ENCODE measurements at places on chromosomes 7 and 10.
A peak's percentile ranks its signal among the peaks of the same experiment; 100 is the strongest.

GRCh38 chr10:50511492-50512213, 112.1 kb downstream of the SGMS1 start:
- DNase-seq: peak; percentile 84

DNA sequence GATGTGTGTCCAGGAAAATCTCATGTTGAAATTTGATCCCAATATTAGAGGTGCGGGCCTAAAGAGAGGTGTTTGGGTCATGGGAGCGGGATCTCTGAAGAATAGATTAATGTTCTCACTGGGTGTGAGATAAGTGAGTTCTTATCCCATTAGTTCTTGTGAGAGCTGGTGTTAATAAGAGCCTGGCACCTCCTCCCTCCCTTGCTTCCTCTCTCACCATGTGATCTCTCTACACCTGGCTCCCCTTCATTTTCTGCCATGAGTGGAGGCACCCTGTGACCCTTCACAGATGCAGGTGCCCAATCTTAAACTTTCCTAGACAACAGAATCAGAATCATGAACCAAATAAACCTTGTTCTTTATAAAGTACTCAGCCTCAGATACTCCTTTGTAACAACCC, 19.5 kb downstream of the MTPN start:
- DNase-seq: no peak

DNA sequence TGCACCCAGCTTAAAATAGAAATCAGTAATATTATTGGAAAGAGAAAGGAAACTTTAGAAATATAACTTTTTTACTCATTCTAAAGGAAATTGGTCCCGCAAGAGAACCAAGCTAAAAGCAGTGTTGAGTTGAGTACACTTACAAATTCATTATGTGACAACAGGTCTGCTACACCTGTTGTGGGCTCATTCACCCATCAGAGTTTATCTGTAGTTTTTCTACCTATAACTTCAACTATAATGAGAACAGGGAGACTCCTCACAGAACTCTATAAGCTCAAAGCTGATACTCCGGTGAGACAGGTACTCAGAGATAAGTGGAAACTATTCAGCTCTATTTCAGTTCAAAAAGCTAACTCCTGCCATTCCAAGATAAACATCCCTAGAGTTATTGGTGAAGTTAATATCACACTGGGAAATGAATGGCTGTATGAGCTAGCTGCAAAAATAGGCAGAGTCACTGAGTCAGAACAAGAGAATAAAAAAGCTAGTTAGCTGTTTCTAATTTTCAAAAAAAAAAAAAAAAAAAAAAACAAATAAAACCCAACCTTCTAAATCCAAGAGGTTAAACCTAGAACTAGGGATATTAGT, 121.3 kb downstream of the PPP1R3A start:
- no peak for DNase-seq

DNA sequence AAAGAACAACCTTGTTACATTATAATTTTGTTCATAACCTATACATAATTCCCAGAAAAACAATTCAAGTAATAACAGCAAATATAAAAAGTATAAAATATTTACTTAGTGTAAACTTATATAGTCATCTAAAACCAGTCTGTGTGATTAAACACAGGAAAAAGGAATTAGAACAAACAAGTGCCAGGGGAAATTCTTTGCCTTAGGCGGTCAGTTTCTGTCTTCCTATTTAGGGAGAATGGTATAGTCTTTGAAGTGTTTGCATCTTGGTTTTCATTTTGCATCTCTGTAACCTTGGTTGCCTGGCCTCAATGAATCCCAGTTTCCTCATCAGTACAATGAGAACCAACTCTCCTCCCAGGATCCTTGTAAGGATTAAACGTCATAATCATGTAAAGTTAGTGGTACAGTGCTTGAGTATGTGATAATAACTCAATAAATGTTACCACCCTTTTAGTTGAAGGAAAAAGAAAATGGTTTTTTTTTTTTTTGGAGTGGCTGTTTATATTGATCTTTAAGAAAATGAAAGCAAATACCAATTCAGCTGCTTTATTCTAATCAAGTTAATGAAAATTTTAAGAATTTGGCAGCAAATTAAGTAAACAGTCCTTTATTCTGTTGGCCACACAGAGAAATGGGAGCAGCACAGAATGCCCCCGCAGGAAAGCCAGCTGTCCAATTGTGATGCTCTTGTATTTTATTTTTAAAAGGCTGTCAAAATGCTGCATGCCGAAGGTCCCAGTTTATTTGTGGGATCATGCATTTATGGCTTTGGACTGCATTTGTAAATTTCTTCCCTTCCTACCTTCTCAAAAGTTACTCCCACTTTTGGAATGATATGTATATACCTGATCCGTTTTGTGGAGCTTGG, 61.8 kb downstream of the SHH start:
- no peak for DNase-seq

DNA sequence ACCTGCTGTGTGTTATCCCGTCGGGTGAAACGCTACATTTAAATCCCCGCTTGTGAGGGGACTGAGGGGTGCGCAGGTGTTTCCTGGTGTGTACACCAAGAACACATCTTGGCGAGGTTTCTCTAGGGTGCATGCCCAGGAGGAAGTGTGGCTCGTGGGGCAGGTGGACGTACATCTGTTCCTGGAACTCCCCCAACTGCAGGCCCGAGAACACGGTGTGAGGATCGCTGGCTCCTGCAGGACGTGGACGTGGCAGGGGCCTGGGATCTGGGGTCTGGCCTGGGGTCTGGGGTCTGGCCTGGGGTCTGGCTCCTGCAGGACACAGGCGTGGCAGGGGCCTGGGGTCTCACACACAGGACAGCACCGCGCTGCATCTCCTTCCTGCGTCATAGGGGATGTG, 10.1 kb downstream of the KNDC1 start:
- DNase-seq: no peak

DNA sequence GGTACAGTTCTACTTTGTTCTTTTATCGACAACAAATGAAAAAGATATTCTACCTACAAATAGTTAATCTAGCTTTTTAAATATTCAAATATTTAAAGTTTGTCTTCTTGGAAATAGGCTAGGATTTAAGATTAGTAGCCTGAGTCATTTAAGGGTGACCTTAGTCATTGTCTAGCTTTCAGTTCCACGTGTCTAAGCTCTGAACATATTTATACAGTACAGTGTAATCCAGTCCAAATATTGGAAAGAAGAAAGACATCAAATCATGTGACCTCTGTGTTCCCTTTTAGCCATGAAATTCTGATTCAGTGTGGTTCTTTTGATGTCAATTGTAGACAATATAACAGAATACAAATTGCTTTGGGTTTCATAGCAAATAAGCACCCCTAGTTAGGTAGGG, 121.1 kb downstream of the MALRD1 start:
- no peak for DNase-seq

GRCh38 chr10:122336332-122336731, 38.2 kb upstream of the PLEKHA1 start:
- no peak for DNase-seq

- no peak for DNase-seq
Measured at GRCh38 chr7:24883622-24884013, 96.4 kb downstream of the OSBPL3 start.

DNA sequence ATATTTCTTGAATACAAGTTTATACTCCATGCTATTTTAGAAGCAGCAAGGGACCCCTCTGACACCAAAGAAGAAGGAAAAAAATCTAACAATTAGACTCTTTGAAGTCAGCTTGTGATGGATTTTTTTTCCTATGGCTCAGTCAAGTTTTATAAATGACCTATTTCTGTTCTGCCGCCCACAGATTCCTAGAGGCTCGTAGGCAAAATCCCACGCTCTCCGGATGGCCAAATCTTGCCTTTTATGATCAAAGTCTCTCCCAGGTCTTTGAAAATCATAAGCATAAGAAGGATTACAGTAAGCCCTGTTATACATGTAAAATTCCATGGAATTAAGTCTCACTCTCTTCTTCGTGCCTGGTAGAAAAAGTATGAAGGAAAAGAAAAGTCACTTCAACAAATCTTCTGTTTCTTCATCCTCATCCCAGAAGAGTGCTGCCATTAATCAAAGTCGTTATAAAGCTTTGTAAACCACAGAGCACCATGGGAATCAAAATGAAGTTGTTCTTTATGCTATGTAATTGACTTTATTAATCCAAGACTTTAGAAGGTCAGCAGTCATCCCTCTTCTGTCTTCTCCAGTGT, 33.1 kb downstream of the ASB13 start:
- DNase-seq: no peak

DNA sequence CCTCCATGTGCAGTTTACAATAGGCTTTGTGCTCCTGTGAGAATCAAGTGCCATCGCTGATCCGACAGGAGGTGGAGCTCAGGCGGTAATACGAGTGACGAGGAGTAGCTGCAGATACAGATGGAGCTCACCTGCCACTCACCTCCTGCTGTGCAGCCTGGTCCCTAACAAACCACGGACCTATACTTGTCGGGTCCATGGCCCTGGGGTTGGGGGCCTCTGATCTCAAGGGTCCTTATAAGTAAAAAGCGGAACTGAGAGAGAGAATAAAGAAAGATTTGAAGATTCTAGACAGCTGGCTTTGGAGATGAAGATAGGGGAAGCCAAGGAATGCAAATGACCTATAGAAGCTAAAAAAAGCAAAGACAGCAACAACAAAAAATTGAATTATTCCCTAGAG, 130.6 kb downstream of the PLXDC2 start:
- peak; percentile 37 for DNase-seq

DNA sequence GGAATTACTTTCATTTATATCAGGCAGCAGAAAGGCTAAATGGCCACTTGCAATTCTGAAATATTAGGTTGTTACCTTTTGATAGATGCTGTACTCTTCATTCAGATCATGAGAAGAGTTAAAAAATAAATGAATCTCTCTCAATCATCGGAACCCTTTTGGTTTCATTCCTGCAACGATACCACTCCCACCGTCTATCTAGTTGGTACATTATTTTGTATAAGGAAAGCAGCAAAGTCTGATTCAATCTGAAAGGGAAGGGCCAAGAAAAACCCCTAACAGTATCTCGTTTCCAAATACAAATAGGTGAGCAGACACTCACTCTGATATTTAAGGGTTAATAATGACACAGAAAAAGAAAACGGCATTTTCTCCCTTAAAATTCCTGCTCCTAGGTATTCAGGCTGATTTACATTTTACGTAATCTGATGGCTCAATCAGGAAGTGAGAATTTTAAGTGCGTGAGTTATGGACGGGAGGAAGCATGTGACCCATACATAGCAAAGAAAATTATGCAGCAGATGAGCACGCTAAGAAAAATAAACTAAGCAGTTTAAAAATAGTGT, 209.4 kb upstream of the KLF14 start:
- no peak for DNase-seq

- peak; percentile 17 for DNase-seq
Measured at GRCh38 chr7:34900891-34901513, 136.3 kb downstream of the DPY19L1 start.

DNA sequence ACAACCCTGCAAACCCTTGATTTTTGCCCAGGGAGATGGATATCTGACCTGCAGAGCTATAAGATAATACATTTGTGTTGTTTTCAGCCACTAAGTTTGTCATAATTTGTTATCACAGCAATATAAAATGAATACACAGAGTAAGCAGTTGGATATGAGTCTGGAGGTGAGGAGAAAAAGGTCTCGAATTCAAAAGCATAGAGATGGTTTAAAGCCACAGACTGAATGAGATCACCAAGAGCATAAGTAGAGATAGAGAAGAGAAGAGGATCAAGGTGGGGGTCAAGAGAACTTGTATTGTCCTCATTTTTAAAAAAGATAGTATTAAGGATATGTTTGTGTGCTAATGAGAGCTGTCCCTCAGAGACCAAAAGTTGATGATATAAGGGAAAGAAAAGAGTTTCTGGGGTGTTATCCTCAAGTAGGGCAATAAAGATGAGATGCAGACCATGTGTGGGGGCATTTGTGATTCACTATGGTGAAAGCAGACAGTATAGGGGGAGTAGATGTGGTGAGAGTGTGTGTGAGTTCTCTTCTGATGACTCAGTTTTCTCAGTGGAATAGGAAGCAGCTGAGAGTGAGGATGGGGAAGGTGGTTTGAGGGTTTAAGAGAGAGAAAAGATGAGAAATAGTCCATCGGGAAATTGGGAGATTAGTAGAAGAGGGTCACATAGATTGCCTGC, 25.8 kb upstream of the PCGF5 start:
- DNase-seq: no peak

GRCh38 chr7:65931685-65932084, 50.3 kb downstream of the GUSB start:
- DNase-seq: no peak

DNA sequence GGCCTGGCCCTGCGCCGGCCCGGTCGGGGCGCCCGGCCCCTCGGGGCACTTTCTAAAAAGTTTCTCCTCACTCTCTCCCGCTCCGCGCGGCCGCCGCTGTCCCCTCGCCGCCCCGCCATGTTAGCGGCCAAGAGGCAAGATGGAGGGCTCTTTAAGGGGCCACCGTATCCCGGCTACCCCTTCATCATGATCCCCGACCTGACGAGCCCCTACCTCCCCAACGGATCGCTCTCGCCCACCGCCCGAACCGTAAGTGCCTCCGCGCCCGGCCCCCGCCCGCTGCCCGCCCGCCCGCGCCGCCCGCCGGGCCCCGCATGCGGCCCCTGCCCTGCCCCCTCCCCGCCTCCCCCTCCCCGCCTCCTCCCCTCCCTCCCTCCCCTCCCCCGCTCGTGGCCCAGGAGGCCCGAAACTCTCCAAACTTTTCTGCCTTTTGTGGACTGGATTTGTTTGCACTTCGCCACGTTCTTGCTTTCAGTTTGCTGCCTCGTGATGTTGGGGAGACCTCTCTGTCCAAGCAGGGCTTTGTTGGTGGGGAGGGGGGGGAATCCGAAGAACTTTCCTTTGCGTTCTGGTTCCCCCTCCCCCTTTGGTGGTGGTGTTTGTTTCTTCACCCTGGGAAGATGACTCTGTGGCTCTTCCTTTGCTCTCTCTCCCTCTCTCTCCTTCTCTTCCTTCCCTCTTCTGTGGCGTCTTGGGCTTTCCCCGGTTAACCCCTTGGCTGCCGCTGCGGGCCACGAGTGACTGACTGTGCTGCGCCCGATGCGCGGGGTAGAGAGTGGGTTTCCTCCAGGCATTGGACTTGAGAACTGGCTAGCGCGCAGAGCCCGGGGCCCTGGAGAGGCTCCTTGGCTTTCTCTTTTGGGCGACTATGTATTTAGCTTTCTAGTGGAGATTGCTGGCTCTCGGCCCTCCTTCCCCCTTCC, 1.6 kb downstream of the TCF7L2 start:
- peak; percentile 23 for DNase-seq

DNA sequence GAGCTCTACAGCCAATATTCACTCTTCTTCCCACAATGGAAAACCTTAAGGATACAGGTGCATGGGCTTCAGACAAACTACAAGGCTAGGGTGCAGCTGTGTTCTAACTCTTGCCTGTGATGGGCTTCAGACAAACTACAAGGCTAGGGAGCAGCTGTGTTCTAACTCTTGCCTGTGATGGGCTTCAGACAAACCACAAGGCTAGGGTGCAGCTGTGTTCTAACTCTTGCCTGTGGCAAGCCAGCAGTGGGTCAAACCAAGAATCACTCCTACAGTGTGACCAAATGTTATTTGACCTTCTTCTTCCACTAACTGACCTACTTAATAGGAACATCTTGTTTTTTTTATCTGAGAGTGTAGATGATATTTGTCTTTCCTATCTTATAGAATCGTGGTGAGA, 7.4 kb downstream of the SORCS1 start:
- DNase-seq: peak; percentile 21
